ENCODE measurements at places on chromosomes 3 and 15.
A peak's percentile ranks its signal among the peaks of the same experiment; 100 is the strongest.

GRCh38 chr3:178386880-178387279, 149.4 kb upstream of the KCNMB2 start:
- DNase-seq = no peak

GRCh38 chr3:42397644-42398043, 12.8 kb downstream of the LYZL4 start:
- DNase-seq = no peak

- no peak for DNase-seq
Observed at GRCh38 chr15:66805202-66805885, 103.3 kb downstream of the SMAD6 start.

DNA sequence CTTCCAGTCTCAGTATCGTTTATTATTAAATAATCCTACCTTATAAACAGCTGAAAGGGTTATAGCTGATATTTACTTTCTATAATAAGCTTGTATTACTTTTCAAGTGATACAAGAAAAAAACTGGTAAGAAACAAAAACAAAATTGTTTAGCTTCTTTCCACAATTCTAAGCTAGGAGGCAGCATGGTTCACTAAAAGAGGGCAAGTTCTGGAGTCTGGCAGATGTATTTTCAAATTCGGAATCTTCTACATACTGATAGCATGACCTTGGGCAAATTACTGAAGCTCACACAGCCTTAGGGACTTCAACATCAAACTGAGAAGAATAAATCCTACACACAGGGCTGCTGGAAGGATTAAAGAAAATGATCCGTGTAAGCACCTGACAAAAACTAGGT, 15.4 kb downstream of the C15orf62 start:
- DNase-seq = no peak

DNA sequence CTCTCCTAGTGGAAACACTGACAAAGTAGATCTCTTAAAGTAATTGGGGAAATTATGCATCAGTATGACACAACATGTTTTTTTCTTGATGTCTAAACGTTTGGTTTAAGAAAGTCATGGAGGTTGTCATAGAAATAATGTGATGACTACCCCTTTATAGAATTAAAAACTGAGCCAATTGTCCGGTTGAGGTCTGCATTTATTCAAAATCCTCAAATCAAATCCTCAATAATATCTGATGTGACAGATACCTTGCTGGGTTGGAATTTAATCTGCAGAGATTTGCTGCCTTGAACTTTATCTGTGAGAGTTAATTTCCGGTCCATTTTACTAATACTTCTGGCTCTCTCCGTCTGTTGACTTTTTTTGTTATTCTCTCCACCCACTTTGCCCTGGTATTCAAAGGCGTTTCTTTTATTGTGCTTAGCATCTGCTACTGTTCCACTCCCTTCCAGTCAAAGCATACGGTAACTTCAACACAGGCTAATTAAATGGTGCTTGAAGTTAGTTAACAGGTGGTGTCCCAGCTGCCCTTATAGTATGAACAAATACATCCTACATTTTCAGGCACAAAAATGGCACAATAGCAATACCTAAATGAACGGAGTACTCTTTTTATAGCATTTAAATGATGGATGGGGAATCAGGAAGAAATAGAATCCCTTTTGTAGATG, 628.3 kb downstream of the ROBO1 start:
- no peak for DNase-seq

GRCh38 chr3:143247073-143247472, 127.5 kb downstream of the CHST2 start:
- DNase-seq = no peak

DNA sequence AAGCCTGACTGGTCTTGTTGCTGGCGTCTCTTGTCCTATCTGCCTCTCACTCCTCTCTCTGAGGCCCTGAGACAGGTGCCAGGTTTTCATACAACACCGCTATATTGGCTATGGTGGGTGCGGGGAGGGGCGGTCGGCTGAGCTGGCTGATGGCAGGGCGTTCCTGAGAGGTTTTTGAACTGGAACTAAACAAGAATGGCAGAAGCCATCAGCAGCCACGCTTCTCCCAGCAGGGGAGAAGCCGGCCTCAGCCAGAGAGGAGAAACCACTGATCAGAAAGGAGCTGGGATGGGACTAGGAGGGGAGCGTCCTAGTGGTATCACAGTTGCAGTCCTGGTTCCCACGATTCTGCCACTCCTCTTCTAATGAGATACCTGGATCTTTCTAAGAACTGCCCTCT, 89.9 kb upstream of the PRR23E start:
- peak; percentile 54 for DNase-seq

- DNase-seq = no peak
Observed at GRCh38 chr3:71090207-71090606, 493.3 kb downstream of the FOXP1 start.

- DNase-seq = no peak
Observed at GRCh38 chr3:42443292-42443691, 32.9 kb upstream of the LYZL4 start.

- no peak for DNase-seq
Observed at GRCh38 chr3:195956577-195956976, 48.2 kb upstream of the TNK2 start.

- DNase-seq = no peak
Observed at GRCh38 chr15:46589088-46589487, 954.3 kb downstream of the SQOR start.

- no peak for DNase-seq
Observed at GRCh38 chr3:32948625-32949445, 2.6 kb upstream of the CCR4 start.

DNA sequence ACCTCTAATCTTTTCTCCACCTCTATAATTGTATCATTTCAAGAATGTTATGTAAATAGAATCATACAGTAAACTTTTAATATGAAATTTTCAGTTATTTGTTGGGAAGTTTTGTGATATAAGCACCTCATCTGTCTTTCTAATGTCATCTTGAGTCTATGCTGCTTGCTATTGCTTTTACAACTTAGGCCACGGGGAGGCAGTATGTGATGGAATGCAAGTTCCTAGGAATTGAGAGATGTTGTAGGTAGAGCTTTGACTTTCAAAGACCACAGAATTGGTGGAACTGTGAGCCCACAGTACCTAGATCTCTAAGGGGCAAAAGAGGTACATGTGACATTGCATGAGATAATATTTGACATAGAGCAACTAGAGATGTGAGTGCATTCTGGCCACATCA, 328.3 kb downstream of the MFSD1 start:
- no peak for DNase-seq

GRCh38 chr15:39669661-39670060, 88.8 kb downstream of the THBS1 start:
- DNase-seq = no peak

DNA sequence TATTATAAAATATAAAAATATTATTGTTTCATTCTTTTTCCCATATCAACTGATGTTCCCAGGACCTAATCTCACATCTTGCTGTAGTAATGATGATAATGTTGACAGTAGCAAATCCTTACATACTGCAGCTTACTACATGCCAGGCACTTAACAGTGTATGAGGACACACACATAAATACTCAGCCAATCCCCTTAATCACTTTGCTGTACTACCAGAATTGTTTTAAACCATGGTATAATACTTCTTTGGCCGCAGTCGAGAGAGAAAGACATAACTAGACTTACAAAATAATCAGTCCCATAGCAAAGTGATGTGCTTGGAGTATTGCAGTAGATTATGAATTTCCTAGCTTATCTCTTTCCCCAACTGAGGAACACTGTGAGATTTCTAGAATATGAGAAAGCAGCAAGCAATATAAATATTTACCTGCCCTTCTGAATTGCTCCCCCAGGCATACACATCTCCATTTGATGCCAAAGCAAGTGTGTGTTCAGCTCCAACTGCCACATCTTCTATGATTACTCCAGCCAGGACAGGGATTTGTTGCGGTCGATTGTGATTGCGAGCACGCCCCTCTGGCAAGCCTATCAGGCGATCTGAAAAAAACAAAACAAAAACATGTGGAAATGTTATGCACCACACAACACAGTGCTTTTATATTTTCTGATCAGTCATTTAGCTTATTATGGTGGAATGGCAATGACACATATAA, 33.0 kb downstream of the FBXL22 start:
- no peak for DNase-seq

- DNase-seq = no peak
Observed at GRCh38 chr3:54122324-54123002, at the start of gene CACNA2D3. TSS of gene CACNA2D3 (plus strand) at chr3:54122552.

DNA sequence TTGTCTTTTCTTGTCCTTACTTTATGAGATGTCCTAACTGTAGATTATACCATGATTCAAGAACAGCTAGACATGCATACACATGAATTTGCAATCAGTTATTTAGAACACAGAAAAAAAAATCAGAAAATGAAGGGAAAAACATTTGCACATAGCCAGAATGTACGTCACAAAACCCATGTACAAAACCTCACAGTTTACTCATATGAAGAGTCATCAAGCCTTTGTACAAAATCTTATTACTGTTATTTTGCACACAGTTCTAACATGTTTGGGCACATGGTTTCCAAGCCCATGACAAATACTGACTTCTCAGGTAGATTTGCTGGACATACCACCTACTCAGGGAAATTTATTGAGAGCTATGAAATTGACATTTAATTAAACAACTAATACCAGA, 48.2 kb downstream of the MAP3K13 start:
- DNase-seq = no peak

DNA sequence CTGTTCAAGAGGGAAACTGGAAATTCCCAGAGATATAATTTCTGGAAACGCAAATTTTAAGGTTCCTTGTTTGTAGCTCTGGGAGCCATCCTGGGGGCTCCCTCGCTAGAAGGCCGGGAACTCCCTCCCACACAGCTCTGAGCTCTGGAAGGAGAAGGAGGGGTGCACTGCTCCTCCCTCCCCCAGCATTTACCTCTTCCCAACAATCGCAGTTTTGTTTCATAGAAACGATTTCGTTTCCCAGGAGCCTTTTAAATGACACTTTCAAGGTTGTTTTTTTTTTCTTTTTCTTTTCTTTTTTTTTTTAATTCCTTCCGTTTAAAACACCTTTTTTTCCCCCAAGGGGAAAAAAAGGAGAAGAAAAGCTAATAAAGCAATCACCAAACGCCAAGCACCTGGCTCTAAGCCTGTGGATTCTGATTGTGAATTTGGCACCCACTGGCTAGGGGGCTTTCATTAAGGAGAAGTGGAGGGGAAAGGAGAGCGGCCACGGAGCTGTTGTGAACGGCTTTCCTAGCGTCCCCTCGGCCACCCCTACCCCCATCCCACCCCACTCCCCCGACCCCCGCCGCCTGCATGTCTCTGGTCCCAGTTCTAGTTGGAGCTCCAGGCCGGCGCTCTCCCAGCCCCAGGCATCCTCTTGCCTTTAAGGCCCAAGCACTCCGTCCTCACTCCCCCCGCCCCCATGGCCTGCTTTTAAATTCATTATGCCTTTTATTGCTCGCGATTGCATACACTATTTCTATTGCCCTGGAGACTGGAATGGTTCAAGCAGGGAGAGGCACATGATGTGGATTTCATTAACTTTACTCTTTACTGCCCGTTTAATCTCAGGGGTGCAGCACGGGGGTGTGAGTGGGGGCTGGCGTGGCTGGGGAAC, 13.6 kb upstream of the CCDC33 start:
- no peak for DNase-seq

GRCh38 chr3:138084196-138084595, 31.2 kb downstream of the DZIP1L start:
- DNase-seq = no peak

GRCh38 chr3:25631989-25632388, 32.7 kb downstream of the TOP2B start:
- no peak for DNase-seq

GRCh38 chr3:120636795-120637401, 40.8 kb downstream of the NDUFB4 start:
- no peak for DNase-seq

- no peak for DNase-seq
Observed at GRCh38 chr15:99931703-99932603, 198.7 kb upstream of the LYSMD4 start.

DNA sequence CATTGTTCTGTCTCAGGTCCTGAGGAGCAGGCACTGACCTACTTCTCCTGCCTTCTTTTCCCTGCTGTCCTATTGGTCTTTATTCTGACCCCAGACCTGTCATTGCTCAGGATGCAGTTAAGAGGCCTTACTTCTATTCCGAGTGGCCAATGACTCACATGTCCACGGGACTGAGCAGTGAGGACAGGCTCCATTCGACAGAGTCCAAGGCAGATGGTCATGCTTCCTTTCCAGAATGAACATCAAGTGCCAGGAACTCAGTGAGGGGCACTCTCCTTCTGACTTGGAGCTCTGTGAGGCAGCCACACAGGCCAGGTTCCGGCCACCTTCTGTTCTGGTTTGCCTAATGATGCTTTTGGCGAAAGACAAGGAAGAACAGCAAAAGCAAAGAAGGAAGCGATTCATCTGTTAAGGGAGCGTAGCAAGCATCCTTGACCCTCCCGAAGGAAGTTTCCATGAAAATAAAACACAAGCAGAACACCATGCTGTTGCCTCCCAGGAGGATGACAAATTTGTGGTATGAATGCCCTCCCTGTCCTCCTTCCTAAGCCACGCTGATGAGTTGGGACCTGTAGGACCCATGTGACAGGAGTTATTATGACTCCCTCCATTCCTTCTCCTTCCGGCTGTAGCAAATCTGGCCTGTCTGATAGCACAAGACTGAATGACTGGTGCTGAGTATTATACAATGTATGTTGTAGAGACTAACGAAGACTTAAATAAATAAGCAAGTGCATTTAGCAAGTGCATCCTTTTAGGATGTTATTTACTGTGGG, 14.4 kb upstream of the TPRG1 start:
- no peak for DNase-seq

- peak; percentile 86 for DNase-seq
Observed at GRCh38 chr15:94186770-94187331, 44.5 kb upstream of the MCTP2 start.

DNA sequence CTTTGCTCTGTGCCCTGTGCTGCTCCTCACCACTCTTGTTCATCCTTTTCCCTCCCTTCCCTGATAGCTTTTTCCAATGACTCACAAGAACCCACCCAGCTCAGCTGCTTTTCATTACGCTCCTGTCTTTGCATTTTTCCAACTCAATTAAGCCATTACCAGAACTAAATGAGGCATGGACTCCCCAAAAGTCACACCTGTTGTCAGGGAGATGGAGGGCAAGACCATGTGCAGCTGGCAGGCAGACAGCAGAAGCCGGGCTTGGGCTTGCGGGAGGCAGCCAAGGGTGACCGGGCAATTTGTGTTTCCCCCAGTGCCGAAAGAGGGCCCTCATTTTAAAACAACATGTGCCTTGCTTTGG, 64.3 kb downstream of the CASR start:
- DNase-seq = no peak

- no peak for DNase-seq
Observed at GRCh38 chr15:57655809-57656208, 50.7 kb upstream of the POLR2M start.

GRCh38 chr15:46278486-46279090, 643.8 kb downstream of the SQOR start:
- DNase-seq = no peak

- no peak for DNase-seq
Observed at GRCh38 chr15:42141246-42141645, 15.2 kb downstream of the PLA2G4F start.

GRCh38 chr3:117408811-117409210, 699.2 kb downstream of the TUSC7 start:
- no peak for DNase-seq

GRCh38 chr3:173397161-173398110, at the start of gene NLGN1:
TSS of gene NLGN1 (plus strand) at chr3:173397744.
- peak; percentile 78 for DNase-seq

GRCh38 chr3:161890147-161890625, 393.6 kb downstream of the OTOL1 start:
- no peak for DNase-seq

- no peak for DNase-seq
Observed at GRCh38 chr3:182523836-182524235, 269.5 kb upstream of the ATP11B start.
